ENCODE measurements at places on chromosomes 2 and 18. TPM values are rescaled to one million over a fixed set of nuclear protein-coding genes. Genes with fewer than 3 reads are reported as not detected.

Gene TMEM182
- 3.7 TPM for total RNA-seq

Gene C2orf81
- total RNA-seq, result 3.4 TPM

Gene SATB2
- 2.9 TPM for total RNA-seq

Gene SPATA3
- total RNA-seq, result not detected

All from lung (tissue), 17 donors.